ENCODE measurements at places on chromosomes 2 and 18. TPM values are rescaled to one million over a fixed set of nuclear protein-coding genes. Genes with fewer than 3 reads are reported as not detected.

- no peak for DNase-seq
- no peak overlapping the region for H3K4me3 ChIP-seq
- H3K36me3 ChIP-seq: no peaks in the 10 kb centered on the region
- H3K27me3 ChIP-seq: no peaks in the 10 kb centered on the region
Observed at GRCh38 chr18:69943021-69943420, 4.7 kb downstream of the CD226 start.

DNA sequence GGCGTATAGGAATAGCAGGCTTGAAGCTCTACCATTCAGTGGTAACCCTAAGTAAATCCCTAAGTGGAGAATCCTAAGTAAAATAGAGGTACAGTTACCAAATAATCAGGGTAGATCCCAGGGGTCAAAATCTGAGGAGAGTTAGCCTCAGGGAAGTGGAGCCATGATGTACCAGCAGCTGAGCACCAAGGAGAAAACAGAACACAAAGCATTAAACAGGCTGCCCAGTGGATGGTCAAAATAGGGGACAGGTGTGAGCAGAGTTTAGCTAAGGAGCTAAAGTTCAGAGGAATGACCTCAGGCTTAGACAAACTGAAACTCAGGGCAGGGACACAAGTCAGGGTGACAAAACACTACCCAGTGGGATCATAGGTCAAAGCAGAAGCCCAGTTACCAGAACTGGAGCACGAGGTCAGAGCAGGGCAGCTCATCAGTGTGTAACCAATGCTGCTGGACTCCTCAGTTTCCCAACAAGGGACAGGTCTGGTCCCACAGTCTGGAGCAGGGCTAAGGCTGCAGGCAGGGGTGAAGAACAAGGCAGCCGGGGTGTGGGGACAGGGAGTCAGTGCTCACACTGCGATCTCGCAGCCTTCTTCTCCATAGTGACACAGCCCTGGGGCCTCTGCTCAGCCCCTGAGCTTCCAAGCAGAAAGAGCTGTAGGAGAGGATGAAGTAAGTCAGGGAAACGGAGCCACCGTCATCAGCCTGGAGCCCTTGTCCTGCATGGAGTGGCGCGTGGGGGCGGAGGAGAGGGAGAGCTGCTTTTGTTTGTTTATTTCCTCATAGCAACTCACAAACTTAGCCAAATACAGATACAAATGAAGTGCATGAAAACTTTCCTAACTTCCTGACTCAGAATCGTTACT lies 264.0 kb downstream of the MREG start:
- DNase-seq: no peak
- H3K36me3 ChIP-seq: no peaks in the 10 kb centered on the region
- H3K27ac ChIP-seq: peak overlapping the region; percentile 60
- H3K27me3 ChIP-seq: peaks cover 20% of the 10 kb centered on the region
- H3K4me3 ChIP-seq: no peak overlapping the region

DNA sequence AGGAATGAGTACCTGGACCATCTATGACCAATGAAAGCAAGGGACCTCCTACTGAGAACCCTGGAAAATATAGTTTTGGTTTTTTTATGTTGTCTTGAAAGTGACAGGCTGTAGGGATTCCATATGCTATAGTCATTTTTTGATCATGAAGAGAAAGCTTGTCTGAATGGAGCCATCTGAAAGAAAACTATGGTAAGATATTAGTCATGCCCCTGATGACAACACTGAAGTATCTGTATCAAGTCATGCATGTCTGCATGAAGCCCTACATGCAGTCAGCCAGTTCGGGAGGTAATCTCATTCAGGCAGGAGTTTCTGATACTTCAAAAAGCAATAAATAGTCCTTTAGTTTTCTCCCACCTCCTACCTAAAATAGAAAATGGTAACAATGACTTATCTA lies 1042.0 kb downstream of the DPP10 start:
- no peaks in the 10 kb centered on the region for H3K4me1 ChIP-seq
- no peaks in the 10 kb centered on the region for H3K36me3 ChIP-seq
- H3K27me3 ChIP-seq: no peaks in the 10 kb centered on the region
- no peak overlapping the region for H3K4me3 ChIP-seq

The RNF144A gene
- polyA plus RNA-seq: 4.0 TPM

All from thymus (tissue), 14 donors.